ENCODE measurements at places on chromosomes 3 and 15.

DNA sequence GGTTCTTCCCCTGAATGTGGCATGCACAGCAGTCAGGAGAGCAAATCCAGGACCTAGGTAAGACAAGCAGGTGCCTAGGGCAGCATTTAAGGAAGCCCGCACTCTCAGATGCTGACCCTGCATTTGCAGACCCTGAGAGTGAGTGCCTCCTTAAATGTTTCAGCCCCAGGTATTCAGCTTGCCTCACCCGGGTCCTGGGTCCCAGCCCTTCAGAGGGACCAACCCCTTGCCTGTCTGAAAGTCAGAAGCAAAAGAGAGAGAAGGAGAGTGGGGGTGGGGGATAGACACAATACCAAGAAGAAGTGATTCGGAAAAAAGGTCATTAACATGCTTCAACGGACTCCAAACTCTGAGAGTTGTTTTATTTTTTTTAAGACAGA lies 75.0 kb downstream of the MEGF11 start:
- DNase-seq: no peak

DNA sequence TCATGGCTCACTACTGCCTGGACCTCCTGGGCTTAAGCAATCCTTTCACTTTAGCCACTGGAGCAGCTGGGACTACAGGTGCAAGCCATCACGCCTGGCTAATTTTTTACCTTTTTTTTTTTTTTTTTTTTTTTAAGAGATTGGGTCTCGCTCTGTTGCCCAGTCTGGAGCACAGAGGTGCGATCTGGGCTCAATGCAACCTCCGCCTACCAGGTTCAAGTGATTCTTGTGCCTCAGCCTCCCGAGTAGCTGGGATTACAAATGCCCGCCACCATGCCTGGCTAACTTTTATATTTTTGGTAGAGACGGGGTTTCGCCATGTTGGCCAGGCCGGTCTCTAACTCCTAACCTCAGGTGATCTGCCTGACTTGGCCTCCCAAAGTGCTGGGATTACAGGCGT lies 50.7 kb upstream of the MELTF start:
- DNase-seq: no peak

DNA sequence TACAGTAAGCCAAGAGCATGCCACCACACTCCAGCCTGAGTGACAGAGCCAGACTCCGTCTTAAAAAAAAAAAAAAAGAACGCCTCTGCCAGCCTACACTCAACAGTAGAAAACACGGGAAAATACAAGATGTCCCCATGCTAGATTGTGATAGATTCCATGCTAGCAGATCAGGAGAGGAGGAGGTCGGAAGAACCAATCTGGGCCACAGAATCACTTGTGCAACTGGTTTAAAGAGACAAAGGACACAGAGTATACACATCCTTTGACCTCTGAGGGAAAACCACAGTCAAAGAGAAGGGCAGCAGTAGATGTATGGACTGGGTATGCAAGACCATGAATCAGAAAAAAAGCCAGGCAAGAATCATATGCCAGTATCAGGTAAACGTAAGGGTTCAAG lies 15.9 kb downstream of the TBL1XR1 start:
- no peak for DNase-seq

- no peak for DNase-seq
Observed at GRCh38 chr3:148974726-148975125, 16.6 kb upstream of the GYG1 start.

GRCh38 chr3:65633018-65633638 lies 405.6 kb downstream of the MAGI1 start:
- DNase-seq: no peak

DNA sequence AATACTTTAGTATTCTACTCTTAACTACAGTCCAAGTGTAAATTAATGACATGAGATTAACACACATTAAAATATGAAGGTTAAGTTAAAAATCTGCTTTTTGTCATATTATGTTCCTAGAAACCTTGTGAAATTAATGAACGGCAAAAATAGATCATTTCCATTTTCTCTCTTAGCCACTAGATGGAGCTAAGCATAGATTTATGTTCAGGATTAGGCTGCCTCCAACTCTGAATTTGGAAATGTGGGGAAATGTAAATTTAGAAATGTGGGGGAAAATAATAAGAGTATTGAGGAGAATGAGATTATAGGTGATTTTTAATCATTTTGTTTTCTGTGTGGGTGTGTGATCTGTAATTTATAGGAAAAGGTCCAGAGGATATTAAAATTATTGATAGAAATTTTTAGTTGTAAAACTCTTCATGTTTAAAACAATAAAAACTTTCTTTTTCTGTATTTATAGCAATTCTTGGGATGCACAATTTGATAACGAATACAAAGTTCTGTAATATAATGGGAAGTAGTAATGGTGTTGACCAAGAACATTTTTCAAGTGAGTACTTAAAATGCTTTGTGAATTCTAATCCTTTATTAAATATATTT lies 59.2 kb downstream of the TMOD3 start:
- no peak for DNase-seq

- DNase-seq: no peak
Observed at GRCh38 chr15:78630886-78631633, 9.9 kb downstream of the CHRNB4 start.

DNA sequence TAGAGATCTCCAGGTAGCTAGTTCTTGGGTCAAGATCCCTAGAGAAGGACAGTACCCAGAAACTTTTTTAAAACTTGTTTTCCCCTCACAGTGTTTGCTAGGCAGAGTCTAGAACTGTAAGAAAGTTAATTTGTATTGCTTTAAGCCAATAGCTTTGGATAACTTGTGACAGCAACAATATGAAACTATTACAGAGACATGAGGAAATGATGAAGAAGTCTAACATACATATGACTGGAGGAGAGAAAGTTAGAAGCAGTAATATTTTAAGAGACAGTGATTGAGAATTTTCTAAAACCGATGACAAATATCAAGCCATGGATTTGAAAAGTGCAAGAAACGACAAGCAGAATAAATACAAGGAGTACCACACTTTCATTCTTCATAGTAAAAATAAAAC lies 10.0 kb downstream of the HMG20A start:
- DNase-seq: no peak

DNA sequence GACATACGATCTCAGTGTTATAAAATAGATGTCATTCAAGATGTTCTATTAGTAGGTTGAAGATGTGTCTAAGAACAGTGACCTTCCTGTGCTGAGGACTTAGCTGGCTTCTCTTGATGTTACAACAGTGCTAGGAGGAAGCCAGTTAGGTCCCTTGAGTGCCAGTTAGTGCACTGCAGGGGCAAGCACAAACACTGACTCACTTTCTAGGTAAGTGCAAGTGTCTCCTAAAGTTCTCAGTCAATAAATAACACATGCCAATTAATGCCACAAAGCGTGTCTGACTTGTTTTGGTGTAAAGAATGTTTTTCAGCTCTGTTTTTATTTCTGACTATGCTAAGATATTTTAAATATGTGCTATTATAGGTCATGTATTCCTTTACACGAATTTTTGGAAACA lies 211.8 kb downstream of the NAALADL2 start:
- DNase-seq: no peak

DNA sequence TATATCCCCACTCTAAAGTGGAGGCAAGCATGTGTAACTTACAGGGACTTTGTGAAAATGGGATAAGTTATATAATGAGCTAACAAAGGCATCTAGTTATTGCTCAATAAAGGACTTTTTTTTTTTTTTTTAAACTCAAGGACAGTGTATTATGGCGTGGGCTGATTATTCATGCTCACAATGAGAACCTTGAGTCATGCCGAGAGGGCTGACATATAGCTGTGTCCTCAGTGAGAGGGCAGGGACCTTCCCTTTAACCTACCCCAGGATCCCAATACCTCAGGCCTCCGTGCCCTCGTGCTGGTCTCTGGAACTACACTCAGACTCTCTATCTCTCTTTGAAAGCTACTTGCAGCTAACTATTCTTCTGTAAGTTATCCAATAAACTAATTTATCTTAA lies 319.9 kb upstream of the ICE2 start:
- no peak for DNase-seq

DNA sequence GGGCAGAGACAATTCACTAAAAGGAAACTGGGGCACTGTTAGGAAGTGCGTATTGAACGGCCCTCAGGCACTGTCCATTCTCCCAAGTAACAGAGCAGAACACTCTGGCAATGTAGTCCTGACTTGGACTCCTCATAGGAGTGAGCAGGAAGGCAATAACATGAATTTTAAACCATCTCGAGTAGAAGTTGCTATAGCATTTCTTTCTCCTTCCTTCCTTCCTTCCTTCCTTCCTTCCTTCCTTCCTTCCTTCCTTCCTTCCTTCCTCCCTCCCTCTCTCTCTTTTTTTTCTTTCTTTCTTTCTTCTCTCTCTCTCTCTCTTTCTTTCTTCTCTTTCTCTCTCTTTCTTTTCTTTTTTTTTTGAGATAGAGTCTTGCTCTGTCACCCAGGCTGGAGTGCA lies 46.4 kb upstream of the TRA2B start:
- no peak for DNase-seq

- DNase-seq: no peak
Observed at GRCh38 chr3:174268061-174268460, 591.1 kb upstream of the NAALADL2 start.

DNA sequence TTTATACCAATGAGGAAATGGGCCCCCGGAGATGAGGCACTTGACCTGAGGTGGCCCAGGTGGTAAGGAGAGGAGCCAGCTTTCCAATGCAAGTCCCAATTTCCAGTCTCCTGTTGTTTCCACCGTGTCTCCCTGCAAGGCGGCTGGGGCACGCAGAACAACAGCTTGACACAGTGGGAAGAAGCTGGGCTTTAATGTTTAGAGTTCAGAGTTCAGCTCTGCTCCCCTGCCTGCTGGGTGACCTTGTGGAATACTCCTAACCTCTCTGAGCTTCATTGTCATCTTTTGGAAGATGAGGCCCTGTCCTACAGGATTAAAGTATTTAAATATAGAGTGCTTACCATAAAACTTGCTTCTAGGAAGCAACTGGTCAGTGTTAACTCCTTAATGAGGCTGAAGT lies 80.3 kb downstream of the SMAD3 start:
- no peak for DNase-seq

GRCh38 chr15:61499376-61499775 lies 270.3 kb upstream of the RORA start:
- no peak for DNase-seq

- DNase-seq: no peak
Observed at GRCh38 chr3:25834346-25834745, 44.5 kb downstream of the OXSM start.

GRCh38 chr15:43218908-43219706 lies 1.7 kb downstream of the EPB42 start:
- no peak for DNase-seq

DNA sequence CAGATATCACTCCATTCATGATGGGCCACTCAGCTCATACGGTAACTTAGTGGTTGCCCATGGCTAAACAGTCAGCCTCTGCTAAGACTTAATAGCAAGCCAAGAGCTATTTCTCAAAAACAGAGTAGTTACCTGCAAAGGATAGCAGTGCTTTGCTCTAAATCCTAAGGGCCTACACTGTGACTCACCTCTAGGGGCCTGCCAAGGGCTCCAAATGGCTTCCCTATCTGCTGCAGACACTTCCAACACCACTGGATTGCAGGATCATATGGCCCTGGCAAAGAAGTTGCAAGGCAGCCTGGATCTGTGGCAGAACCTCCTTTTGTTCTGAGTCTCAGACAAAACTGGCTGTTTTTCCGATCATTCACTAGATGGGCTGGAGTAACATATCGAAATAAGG lies 17.8 kb downstream of the CGGBP1 start:
- DNase-seq: no peak

GRCh38 chr3:172279191-172279640 lies 169.0 kb downstream of the GHSR start:
- DNase-seq: peak; percentile 45

DNA sequence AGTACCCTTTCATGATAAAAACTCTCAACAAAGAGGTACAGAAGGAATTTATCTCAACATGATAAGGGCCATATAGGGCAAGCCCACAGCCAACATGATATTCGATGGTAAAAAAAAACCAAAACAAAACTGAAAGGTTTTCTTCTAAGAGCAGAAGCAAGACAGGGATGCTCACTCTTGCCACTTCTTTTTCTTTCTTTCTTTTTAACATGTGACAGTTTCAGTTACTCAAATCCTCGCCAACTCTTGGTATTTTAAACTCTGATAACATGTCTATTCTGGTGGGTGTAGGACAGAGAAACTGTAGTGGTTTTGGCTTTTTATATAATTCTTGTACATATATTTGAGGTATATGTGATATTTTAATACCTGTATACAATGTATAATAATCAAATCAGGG lies 74.0 kb upstream of the NMNAT3 start:
- DNase-seq: no peak

- DNase-seq: no peak
Observed at GRCh38 chr3:69762768-69763229, 23.5 kb downstream of the MITF start.

DNA sequence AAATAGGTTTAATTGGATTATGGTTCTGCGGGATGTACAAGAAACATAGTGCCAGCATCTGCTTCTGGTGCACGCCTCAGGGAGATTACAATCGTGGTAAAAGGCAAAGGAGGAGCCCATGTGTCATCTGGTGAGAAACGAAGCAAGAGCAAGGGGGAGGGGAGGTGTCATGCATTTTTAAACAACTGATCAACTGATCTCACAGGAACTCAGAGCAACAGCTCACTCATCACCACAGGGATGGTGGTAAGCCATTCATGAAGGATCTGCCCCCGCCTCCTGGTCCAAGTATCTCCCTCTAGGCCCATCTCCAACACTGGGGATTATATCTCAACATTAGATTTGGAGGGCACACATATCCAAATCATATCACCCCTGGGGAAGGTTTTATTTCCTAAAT lies 42.1 kb upstream of the FGF7 start:
- DNase-seq: no peak

DNA sequence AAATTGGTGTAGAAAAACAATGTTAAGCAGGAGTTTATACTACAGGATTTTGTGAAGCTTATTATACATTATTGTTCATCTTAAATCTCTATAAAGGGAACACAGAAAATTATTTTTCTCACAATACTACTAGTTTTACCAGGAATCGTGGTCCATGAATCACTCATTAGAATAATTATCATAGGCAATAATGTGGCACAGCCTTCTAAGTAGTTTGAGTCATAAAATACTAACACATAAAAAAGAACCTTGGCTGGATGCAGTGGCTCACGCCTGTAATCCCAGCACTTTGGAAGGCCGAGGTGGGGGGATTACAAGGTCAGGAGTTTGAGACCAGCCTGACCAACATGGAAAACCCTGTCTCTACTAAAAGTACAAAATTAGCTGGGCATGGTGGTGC lies 393.1 kb upstream of the ZNF717 start:
- DNase-seq: no peak

DNA sequence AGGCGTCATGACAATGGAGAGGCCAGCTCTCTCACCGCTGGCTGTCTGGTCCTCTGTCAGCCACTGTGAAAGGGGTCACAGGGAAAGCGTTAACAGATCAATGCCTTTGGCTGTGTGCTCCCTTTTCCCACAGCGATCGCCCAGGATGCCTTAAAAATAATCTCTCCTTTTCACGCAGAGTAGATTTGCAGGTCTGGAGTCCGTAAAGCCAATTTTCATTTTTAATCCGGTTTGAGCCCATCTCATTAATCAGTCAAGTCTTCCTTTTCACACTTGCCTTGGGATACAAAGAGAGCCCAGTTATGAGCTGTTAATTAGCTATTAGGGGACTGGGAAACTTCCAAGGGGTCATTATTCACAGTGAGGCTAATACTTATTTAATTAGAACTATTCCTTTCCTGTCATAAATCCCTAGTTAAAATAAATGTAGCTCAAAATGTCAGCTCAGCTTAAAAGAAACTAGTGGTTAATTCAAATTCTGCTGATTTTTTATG lies 104.3 kb upstream of the RASGRP1 start:
- DNase-seq: no peak

GRCh38 chr3:166248784-166249183 lies 411.6 kb upstream of the BCHE start:
- no peak for DNase-seq

All from NCI-H510A treated with DMSO at 0.1 percent for 48 hours (cell line).